Trophoblast cell (in vitro differentiated cells and primary cell): ENCODE measurements at places on chromosomes 16 and 17.

- no peak for DNase-seq
These were observed 10.9 kb upstream of the KRT24 start for GRCh38 chr17:40714473-40714872.

DNA sequence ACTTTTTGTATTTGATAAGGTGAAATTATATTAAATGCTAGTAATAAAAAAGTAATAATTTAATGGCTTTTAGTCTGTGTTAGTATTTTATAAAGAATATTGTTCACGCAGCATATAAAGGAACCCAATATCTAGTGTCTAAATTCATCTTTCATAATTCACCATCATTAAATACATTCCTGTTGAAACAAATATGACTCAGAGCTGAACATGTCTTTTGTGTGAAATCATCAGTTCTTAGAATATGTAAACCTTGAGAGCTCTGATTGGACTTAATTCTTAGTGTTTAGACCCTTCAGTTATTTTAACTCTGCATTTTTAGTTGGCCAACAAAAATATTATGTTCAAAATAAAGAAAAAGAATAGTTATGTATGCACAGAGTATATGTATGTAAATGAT is 71.8 kb downstream of the ABHD15 start:
- DNase-seq = peak; percentile 65

GRCh38 chr16:14539156-14539555 is 90.9 kb downstream of the PARN start:
- DNase-seq = no peak

DNA sequence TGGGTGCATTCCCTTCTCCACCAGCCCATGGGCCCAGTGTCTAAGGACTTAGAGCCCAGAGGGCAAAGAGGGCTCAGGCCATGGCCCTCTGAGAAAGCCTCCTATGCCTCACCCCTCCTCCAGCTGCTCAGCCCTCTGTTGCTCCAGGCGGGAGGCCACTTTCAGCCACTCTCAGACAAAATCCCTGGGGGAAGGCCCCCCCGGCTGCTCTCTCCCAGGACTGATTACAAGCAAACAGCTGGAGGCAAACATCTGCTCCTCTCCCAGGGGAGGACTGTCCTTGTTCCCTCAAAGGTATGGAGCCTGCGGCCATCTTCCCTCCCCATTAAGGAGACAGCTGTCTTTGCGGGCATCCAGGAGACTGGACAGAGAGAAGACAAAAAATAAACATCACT is 54.9 kb upstream of the DLX4 start:
- DNase-seq = peak; percentile 99

DNA sequence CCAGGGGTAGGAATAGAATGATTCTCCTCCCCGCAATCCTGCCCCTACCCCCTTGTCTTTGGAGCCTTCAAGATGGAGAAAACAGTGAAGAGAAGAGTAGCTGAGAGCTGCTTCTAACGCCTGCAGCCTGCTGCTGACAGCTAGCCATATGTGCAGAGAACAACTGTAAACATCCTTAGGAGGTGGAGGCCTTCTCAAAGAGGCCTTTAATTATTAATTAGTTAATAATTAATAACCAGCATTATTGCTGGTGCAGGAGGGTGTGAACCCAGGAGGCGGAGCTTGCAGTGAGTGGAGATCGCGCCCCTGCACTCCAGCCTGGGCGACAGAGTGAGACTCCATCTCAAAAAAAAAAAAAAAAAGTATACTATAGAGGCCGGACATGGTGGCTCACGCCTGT is 8.5 kb downstream of the BFAR start:
- no peak for DNase-seq

DNA sequence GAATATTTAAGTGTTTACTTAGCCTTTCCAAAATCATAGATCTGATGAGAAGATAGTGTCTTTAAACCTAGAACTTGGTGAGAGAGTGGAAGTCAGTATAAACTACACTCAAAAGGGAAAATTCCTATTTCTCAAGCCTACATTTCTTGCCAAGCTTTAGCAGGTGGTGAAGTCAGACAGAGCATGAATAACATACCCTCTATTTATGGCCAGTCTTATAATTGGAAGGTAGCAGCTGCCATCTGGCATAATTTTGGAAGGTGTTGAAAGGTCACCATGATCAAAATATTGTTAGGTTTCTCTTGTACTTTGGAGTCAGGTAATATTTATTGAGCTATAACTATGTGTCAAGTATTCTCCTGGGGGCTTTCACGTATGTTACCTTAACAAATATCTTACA is 729.3 kb upstream of the KIF2B start:
- no peak for DNase-seq

- DNase-seq = no peak
These were observed 14.4 kb downstream of the EPOP start for GRCh38 chr17:38660097-38661025.

- peak; percentile 85 for DNase-seq
These were observed 3.6 kb upstream of the HIC1 start for GRCh38 chr17:2051061-2051932.

GRCh38 chr16:56673921-56674320 is 4.3 kb downstream of the MT1H start:
- peak; percentile 40 for DNase-seq

- DNase-seq = no peak
These were observed 86.2 kb upstream of the CDC42EP4 start for GRCh38 chr17:73397856-73398540.
